ENCODE measurements at places on chromosomes 2 and 18. TPM values are rescaled to one million over a fixed set of nuclear protein-coding genes. Genes with fewer than 3 reads are reported as not detected.

Gene ZAP70
- total RNA-seq = 3.7 TPM

Gene FER1L5
- under 0.01 TPM for total RNA-seq

Gene MARCHF4
- not detected for total RNA-seq

Gene ASTL
- not detected for total RNA-seq

Gene CPLX4
- not detected for total RNA-seq

Gene C2orf68
- 38.5 TPM for total RNA-seq

Gene IL36B
- not detected for total RNA-seq

Gene GPBAR1
- total RNA-seq = 0.92 TPM

Gene PCARE
- total RNA-seq = 3.3 TPM

Gene RAMP1
- total RNA-seq = 51.7 TPM

Gene GRB14
- 19.7 TPM for total RNA-seq

Gene AGXT
- not detected for total RNA-seq

Gene C1QL2
- total RNA-seq = not detected

Gene PLA2R1
- total RNA-seq = 13.0 TPM

Gene UBE2F
- total RNA-seq = 69.6 TPM

Gene LRP1B
- total RNA-seq = 4.6 TPM

Gene TUBB8B
- total RNA-seq = not detected

Gene PROKR1
- total RNA-seq = 1.0 TPM

Gene LINC00305
- not detected for total RNA-seq

Gene DTYMK
- 20.0 TPM for total RNA-seq

Gene IL18R1
- 4.5 TPM for total RNA-seq

Gene RIT2
- not detected for total RNA-seq

Gene SPATA3
- total RNA-seq = not detected

Gene SFTPB
- total RNA-seq = 21.7 TPM

Gene TMEM37
- total RNA-seq = 3.1 TPM

Gene SH2D6
- not detected for total RNA-seq

Gene LHCGR
- total RNA-seq = 0.51 TPM

Gene RAX
- total RNA-seq = not detected

Gene TCF7L1
- total RNA-seq = 11.1 TPM

Gene PECR
- 9.1 TPM for total RNA-seq

Gene CD8B2
- total RNA-seq = not detected

Gene SATB2
- total RNA-seq = 23.1 TPM

All from tongue (tissue), 3 donors.